Activated B cell treated with CpG ODN at 0.5 μM for 24 hours (primary cell): ENCODE measurements at places on chromosomes 4 and X.

GRCh38 chrX:48848847-48849246, 13.4 kb upstream of the PCSK1N start:
- peaks cover 5% of the 10 kb centered on the region for H3K4me1 ChIP-seq
- no peak for DNase-seq
- no peak overlapping the region for H3K27ac ChIP-seq
- peaks cover 2% of the 10 kb centered on the region for H3K27me3 ChIP-seq
- no peak overlapping the region for H3K4me3 ChIP-seq

DNA sequence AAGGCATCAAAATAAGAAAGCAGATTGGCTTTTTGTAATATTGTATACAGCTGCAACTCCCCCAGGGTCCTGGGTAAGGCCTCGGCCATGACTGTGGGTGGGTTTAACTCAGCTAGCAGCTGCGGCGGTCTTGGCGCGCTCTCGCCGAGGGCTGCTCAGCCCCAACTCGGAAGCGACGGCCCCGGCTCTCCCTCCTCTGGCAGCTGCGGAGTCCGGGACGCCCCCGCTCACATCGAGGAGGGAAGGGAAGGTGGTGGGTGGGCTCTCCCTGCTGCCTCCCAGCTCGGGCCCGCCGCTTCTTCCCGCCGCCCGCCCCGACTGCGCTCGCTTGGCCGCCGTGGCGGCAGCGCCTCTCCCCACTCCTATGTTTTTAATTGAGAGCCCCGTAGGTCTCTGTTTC, 51.2 kb downstream of the GPR50 start:
- H3K36me3 ChIP-seq: no peaks in the 10 kb centered on the region
- no peak overlapping the region for H3K27ac ChIP-seq
- no peaks in the 10 kb centered on the region for H3K4me1 ChIP-seq
- no peak overlapping the region for H3K4me3 ChIP-seq
- peaks cover 10% of the 10 kb centered on the region for H3K27me3 ChIP-seq

DNA sequence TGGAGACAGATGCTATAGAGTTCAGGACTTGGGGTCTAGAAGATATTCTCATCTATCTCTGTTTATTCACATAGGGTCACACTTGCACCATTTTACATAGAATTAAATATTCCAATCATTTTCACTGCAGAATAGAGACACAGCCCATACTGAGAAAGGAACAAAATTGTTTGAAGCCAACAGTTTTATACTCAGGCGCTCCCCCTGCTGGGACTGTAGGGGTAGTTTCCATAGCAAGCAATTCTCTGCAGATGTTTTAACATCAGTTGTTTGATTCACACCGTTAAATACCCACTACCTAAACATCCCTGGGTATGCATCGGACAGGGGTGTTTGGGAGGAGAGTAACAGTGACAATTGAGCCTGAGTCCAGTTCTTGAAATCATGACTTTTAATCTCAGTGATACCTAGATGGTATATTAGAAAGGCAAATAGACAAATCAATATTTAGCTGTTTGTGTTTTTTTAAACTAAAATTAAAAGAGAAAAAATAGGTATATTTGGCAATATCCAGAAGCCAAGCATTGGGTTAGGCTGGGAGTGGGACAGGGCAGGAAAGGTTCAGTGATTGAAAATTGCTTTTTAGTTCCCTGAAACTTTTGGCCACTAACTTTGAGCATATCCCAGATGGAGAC, 33.8 kb downstream of the LONRF3 start:
- H3K27ac ChIP-seq: no peak overlapping the region
- peak; percentile 18 for DNase-seq
- H3K4me1 ChIP-seq: no peaks in the 10 kb centered on the region
- H3K4me3 ChIP-seq: no peak overlapping the region

GRCh38 chrX:14899607-14900006, 26.4 kb downstream of the MOSPD2 start:
- H3K27ac ChIP-seq: no peak overlapping the region
- H3K4me3 ChIP-seq: no peak overlapping the region
- peaks cover 10% of the 10 kb centered on the region for H3K4me1 ChIP-seq
- H3K36me3 ChIP-seq: peaks cover 36% of the 10 kb centered on the region
